NCI-H1930 (cell line): ENCODE measurements at places on chromosomes 5 and 9.

DNA sequence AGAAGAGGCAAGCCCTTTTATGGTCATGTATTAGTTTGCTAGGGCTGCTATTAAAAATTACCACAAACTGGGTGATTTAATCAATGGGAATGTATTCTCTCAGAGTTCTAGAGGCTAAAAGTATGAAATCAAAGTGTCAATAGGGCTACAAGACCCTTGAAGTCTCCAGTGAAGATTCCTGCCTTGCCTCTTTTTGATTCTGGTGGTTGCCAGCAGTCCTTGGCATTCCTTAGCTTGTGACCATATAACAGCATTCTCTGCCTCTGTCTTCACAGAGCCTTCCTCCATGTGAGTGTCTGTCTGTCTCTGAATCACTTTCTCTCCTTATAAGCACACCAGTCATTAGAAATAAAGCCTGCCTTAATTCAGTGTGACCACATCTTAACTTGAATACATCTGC is 282.7 kb downstream of the KCNN2 start:
- no peak for DNase-seq

- no peak for DNase-seq
Observed at GRCh38 chr5:96706433-96707111, 44.4 kb downstream of the CAST start.

DNA sequence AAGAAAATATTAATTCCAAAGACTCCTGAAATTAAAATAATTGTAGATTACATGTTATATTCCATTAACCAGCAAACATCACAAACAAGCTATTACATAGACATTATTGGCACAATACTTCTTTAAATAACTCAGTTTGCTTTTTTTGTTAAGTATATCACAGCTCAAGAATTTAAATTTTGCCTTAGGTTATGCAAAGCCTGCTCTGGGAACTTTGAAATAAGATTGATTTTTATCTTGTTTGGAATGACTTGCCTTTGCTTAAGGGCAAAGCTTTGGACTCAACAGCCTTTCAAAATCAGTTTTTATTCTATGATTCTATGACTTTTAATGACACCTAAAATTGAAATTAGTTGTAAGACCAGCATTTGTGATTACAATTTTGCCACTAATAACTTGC is 78.2 kb downstream of the ALDH7A1 start:
- no peak for DNase-seq

DNA sequence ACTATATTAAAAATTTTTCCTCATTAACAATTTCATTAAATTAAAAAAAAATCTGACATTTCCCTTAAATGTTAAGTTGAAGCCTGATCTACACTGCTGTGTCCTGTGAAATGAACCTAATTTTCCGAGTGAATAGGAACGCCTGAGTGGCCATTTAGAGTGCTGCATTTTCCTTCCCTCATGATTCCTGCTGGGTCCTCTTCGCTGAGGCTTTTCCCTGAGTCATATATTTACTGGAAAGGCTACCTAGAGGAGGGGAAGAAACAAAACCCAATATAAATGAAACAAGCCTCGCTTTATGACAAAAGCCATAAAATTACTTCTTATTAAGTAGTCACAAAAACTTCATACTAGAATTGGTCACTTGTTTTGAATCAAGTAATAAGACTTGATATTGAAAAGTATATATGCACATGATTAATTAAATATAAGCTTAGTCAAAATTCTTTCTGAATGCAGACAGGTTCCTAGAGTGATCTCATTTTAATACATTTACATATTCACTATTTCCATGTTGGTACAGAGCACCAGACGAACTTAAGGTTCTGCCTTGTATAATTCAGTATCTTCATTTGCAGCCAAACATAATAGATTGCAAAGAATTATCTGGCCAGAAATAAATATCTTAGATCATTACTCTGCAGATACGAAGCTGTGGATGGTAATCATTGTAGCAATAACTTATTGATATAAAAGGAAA is 6.3 kb upstream of the ISCA1 start:
- no peak for DNase-seq

DNA sequence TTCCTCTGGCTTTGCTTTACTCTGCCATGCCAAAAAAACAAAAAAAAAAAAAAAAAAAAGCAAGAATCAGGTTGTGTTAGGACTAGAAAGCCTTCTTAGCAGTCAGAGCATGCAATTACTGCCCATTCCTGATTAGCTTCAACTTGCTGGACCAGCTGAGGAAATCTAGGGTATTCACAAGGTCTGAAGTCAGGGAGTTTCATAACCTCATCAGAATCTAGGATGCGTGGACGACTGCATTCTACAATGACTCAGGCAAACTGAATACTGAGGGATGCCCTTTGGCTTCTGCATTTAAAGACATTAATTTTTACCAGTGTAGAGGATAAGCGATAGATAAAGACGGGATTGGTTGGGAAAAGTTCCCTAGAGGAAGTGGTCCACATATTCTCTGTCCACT is 39.2 kb upstream of the SHOC1 start:
- no peak for DNase-seq

- DNase-seq, result peak; percentile 89
Observed at GRCh38 chr9:21802418-21803000, at the start of gene MTAP. Gene MTAP (plus strand): TSS chr9:21802636. CDS start chr9:21802749, 113 bp downstream.

GRCh38 chr5:133259199-133259997 is 207.6 kb downstream of the HSPA4 start:
- DNase-seq, result no peak

DNA sequence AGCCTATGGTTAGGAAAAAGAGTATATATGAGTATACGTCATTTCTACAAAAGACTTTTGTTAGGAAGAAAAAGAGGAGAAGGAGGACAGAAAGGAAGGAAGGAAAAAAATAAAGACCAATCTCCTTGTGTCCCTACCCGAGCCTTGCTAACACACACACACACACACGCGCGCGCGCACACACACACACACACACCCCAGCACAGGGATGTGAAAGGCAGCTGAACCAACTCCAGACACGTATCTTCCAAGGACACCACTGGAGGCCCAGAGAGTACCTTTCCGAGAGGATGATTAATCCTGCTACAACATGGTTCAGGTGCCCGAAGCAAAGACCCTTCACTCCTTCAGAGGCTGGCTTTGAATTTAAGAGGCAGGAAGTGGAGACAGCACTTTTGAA is 56.9 kb upstream of the GALNT10 start:
- no peak for DNase-seq

DNA sequence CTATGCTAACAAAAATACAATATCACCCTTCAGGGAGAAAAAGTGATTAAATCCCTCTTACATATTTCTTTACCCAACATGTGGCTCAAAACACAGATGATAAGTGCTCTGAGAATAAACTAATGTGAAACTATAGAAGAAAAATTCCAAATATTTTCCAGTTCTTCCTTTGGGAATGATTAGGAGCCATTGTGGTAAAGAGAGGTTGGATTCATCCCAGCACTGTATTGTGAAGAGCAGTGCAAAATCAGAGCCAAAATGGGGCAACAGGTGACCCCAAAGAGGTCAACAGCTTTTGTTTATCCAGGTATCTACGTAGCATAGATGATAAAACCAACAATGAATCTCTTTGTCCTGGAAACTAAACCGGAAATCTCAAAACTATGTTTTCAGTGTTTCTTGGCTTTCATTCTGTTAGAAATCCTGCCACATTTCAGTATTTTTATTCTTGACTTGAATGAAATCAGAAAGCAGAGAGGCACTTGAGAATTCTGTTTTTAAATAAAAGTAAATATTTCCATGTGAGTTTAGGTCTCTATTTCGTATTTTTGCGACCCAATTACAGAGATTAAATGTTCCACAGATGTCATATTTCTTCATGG is 120.4 kb upstream of the FST start:
- no peak for DNase-seq

- no peak for DNase-seq
Observed at GRCh38 chr9:113502427-113503034, 39.0 kb downstream of the RGS3 start.

- no peak for DNase-seq
Observed at GRCh38 chr5:98753507-98753906, 20.0 kb upstream of the RGMB start.

GRCh38 chr5:68679041-68679440 is 414.8 kb upstream of the SLC30A5 start:
- DNase-seq, result no peak

DNA sequence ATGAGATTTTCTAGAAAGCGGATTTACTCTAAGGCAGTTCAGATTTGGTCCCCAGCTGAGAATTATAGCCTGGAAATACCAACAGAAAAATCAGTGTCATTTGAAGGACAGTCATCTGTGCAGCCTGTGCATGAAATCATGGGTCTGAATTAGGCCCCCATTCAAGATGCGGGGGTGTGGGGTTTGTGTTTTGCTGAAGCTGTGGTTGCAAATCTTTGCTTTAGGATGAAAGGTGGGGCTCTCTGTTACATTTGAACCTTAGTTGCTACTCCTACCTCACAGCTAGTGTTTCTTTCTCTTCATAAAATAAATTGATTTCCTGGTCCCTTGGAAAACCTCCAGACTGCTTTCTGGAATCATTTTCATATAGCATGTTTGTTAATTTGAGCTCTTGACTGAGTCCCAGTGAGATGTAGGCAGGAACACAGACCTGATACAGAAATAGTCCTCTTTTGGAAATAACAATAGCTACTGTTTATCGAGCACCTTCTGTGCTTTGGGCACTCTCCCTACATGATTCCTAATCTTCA is 4.8 kb upstream of the ABL1 start:
- no peak for DNase-seq

- DNase-seq, result no peak
Observed at GRCh38 chr9:134637696-134638501, 3.7 kb upstream of the COL5A1 start.

- no peak for DNase-seq
Observed at GRCh38 chr9:79471580-79472543, 99.9 kb upstream of the TLE4 start.

GRCh38 chr5:138981586-138981985 is 106.5 kb upstream of the LRRTM2 start:
- DNase-seq, result no peak

GRCh38 chr5:82639393-82640144 is 361.4 kb upstream of the RPS23 start:
- DNase-seq, result no peak

DNA sequence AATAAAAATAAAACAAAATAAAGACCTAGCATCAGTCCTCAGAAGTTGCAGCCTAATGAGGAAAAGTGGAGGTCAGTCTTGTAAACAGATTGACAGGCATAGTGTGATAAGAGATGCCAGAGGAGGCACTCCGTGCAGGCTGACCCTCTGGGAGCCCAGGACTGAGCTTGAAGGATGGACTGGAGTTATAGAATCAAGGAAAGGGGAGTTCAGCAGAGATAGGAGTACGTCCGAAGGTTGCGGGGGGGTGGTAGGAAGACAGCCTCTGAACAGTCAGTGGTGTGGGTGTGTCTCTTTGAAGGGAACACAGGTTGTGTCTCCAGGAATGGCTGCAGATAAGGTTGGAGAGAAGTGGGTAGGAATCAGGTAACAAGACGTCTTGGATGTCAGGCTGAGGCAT is 126.1 kb upstream of the CPEB4 start:
- no peak for DNase-seq

- DNase-seq, result no peak
Observed at GRCh38 chr9:91034521-91034920, 232.9 kb downstream of the SYK start.

GRCh38 chr5:37014321-37014720 is 137.8 kb downstream of the NIPBL start:
- no peak for DNase-seq

- DNase-seq, result no peak
Observed at GRCh38 chr9:93265301-93265971, 81.5 kb downstream of the WNK2 start.

GRCh38 chr9:110820381-110820780 is 151.8 kb downstream of the MUSK start:
- DNase-seq, result no peak

GRCh38 chr5:28404363-28405071 is 1366.1 kb upstream of the CDH9 start:
- DNase-seq, result no peak

DNA sequence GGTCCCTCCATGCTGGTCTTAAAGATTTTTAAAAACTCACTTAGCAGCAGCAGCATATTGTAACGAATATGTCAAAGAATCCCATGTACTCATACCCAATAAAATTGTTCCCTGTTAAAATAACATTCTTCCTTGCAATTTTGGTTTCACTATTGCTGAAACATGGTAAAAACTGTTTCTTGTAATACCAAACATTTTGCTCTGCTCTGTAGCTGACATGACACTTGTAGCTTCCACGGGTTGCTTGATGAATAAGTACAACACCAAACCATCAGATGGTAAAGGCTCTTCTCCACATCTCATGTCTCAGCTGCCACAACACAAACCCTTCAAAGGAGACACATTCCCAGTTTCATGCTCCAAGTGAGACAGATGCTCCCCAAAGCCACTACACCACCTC is 180.7 kb upstream of the PTGER4 start:
- no peak for DNase-seq

DNA sequence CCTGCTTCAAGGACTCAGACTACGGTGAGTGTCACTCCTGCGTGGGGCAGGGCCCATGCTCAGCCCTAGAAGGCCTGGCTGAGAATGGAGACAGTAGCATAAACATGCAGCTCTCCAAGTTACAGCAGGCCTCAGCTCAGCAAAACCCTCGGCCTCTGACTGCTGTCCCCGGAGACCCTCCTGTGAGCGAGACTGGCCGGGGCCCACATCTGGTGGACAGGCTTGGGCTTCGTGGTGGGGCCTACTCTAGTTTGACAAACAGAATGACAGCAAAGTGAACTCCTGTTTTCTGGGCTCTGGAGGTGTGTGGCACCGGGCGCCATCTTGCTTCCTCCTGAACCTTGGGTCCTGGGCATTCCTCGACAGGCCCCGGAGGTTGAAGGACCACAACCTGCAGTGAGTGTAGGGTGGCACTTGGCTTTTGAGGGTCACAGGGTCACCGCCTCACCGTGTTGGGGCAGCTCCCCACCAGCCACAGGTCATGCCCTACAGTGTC is 97.5 kb downstream of the PHF2 start:
- DNase-seq, result no peak

- no peak for DNase-seq
Observed at GRCh38 chr9:116933251-116933650, 246.1 kb downstream of the TRIM32 start.

GRCh38 chr5:11733185-11733839 is 170.9 kb downstream of the CTNND2 start:
- no peak for DNase-seq

- no peak for DNase-seq
Observed at GRCh38 chr5:132309679-132310078, 15.5 kb downstream of the SLC22A4 start.

GRCh38 chr5:176486189-176486757 is 38.1 kb downstream of the FAF2 start:
- no peak for DNase-seq

GRCh38 chr5:11890777-11891176 is 13.5 kb downstream of the CTNND2 start:
- no peak for DNase-seq

DNA sequence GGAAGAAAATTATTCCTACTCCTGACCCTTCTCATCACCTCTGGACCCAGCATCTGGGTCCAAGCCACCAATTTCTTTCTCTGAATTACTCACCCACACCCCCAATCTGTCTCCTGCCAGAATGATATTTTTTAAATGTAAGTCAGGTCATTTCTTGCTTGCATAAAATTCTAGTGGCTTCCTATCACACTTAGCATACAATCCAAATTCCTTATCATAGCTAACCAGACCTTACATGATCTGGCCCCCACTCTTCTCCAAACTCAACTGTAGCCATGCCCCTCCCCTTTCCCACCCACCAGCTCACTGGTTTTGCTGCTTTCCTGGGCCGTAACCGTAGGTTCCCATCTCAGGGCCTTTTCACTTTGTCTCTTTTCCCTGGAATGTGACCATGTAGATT is 15.2 kb downstream of the HTR4 start:
- no peak for DNase-seq

GRCh38 chr5:80037366-80037765 is 2.2 kb downstream of the THBS4 start:
- DNase-seq, result no peak

GRCh38 chr5:174376726-174377373 is 331.3 kb downstream of the NSG2 start:
- DNase-seq, result no peak
